ENCODE measurements at places on chromosomes 6 and 20. TPM values are rescaled to one million over a fixed set of nuclear protein-coding genes. Genes with fewer than 3 reads are reported as not detected.

- DNase-seq, result no peak
Measured at GRCh38 chr20:13392391-13392790, 171.3 kb downstream of the ISM1 start.

The SUN5 gene
- total RNA-seq, result not detected

DNA sequence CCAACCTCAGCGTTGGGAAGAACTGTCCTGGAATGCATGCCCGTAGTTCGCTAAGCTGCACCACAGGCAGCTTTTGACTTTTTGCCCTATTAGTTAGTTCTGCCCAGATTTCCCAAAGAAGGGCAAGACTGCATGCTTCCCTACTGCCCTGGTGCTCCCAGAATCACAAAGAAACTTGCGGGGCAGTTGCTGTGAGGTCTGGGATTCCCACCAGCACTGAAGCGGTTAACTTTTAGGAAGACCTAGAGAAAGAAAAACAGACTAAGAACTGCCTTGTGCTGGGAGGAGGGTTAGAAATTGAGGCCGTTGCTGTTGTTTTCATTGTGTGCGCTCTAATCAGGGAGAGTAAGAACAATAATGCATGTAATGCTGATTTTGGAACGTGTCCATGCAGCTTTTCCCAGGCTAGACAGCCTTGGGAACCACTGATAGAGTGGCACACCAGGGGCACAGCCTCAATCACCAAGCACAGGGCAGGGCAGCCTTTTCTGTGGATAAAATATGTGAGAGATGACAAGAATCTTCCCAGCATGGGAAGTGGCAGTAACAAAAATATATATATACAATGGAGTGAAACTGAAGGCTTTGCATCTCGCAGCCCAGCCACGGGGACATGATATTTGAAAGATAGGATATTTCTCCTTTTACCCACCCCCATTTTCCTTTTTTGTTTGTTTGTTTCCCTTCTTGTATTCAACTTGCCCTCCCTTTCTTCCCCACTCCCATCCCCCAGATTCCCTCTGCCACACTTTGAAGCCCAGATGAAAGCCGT lies 137.7 kb upstream of the HEY2 start:
- no peak for DNase-seq

DNA sequence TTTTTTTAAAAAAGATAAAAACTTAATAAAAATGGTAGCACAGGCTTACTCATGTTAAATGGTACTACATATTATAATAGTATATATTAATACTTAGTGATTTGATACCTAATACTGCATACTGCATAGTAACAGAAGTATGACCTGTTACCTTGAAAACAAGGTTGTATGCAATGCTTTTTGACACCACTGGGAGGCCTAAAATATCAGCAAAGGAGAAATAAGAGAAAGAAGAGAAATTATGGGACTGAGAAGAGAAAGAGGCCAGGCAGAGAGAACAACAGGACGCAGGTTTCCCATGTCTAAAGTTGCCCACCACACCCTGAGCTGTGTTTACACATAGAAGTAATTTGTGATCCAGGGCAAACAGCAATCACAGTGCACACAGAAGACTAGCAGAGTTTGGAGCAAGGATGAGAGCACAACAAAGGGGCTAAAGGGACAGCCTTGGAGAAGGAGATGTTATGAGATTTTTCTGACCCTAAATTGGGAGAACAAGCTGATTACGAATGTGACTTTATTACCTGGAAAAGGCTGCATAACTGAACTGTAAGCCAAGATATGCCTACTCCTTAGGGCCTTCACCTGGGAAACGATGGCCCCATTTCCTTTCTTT lies 73.2 kb downstream of the ROS1 start:
- DNase-seq, result peak; percentile 1

DNA sequence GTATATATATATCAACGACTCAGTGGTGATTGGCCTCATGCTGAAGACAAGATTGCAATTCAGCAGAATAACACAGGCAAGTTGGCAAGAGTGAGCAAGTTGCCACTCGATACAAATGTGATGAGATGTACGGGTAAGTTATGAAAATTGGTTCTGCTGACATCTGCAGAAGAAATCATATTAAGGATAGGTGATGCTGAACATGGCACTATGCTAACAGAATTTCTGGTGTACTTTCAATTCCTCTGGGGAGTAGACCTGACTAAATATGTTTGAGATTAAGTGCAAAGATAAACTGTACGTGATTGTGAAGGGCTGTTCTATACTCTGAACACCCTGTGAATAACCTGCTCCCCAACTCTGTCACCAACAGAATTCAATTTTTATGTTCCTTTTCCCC lies 758.2 kb downstream of the TBC1D32 start:
- no peak for DNase-seq

DNA sequence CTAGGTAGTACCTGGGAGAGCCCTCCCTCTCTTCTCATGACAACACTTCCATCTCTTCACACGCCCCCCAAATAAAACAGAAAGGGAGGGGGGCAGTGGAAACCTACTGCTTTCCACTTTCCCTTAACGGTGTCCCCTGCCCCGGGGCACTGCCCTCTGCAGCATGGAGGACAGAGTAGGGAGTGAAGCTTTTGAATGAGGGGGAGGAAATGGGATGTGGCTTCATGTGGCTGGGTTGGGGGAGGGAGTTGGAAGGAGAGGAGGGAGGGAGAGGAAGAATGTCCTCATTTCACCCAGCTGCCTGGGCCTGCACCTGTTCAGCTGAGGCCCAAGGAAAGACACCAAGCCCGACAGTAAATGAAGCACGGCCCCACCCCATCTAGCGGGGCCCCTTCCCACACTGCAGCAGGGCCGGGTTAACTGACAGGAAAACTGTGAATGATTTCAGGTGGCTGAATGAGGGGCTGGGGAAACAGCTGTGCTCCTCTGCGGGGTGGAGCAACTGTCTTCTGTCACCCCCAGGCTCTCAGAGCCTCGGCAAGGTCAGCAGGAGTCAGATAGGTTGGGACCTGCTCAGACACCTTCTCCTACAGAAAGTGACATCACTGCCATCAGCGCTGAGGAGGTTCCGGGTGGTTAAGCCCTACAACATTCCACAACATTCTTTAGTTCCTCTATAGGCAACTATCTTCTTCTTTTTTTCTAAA lies 40.0 kb upstream of the TAF8 start:
- peak; percentile 96 for DNase-seq

DNA sequence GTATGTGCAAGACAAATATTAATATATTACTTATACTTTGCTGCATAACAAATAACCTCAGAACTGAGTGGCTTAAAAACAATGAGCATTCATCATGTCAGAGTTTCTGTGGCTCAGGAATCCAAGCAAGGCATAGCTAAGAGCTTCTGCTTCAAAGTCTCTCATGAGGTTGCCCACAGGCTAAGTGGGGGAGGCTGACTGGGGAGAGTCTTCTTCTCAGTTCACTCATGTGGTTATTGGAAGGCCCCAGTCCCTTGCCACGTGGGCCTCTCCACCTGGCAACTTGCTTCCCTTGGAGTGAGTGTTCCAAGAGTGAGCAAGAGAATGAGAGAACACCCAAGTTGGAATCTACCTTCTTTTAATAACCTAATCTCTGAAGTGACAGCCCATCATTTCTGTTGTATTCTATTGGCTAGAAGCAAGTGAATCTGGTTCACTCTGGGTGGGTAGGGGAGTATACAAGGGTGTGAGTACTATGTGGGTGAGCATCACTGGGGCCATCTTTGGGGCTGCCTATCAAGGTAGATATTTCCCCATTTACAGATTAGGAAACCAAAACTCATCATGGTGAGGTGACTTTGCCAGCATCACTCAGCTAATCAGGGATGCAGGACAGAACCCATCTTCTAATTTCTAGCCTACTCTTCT lies 36.0 kb downstream of the DNAH8 start:
- no peak for DNase-seq

DNA sequence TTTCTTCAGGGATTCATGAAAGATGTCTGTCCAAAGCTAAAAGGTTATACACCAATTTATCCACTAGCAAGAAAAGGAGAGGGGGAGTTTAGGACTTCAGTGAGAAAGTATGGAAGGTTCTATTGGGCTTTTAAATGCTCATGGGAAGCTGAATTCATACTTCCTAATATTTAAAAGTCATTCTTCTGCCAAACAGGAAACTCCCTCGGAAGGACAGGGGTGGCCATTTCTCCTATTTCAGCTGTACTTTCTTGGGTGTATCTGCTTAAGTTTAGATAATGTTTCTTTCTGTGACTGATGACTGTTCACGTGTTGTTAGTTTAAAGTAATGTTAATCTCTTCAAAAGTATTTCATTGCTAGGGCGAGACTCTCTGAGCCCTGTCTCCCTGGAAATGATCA lies 80.5 kb upstream of the IFNGR1 start:
- no peak for DNase-seq

DNA sequence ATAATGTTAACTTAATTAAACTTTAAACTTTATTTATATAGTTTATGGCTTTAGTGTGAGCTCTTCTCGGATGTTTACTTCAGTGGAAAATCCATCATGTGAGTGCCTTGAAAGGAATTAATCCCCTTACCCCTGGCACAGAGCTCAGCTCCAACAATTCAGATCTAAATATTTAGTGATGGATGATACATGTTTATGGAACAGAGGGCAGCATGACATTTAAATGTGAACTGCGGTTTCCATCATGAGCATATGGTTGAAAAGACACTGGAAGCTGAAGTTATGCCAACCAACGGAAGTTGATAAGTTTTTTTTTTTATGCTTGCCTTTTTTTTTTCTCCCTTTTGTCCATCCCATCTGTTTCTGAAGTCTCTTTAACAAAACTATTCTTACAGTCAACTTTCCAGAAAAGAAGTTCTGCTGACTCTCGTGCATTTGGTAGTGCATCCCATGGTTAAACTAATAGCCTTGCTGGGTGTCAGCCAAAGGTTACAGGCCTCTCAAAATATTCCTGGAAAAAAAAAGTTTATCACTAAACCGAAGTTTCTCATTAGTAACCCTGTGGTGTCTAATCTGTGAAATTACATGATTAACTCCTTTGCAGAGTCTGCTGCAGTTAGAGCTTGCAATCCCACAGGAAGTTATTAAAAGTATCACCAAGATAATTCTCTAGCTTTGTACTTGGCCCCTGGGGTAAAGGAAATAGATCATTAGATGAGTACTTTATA lies 243.9 kb upstream of the TCF21 start:
- DNase-seq, result no peak

- no peak for DNase-seq
Measured at GRCh38 chr20:64242797-64243475, 12.6 kb upstream of the PCMTD2 start.

- DNase-seq, result no peak
Measured at GRCh38 chr20:25050501-25051350, 7.2 kb downstream of the ACSS1 start.

GRCh38 chr6:36963451-36964290 lies 9.1 kb downstream of the PI16 start:
- peak; percentile 78 for DNase-seq

- DNase-seq, result no peak
Measured at GRCh38 chr6:31908791-31909190, 6.9 kb upstream of the ZBTB12 start.

The OGFRL1 gene
- total RNA-seq, result 32.9 TPM

DNA sequence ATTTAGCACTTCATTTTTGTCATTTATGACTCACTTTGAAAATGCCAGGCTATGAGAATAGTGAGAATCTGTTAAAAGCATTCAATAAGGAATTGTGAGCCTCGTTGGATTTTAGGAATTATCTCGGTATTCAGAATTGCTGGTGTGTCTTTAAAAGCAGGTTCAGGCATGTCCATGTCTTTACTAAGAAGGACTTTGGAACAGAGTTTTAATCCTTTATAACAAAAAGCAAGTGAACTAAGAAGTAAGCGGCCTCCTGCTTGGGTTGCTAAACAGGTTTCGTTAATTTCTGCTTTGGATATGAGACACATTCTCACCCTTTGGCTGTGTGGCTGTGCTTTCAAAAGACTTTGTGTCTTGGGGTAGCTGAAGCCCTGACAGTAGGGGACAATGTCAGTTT lies 74.9 kb downstream of the IGF2R start:
- DNase-seq, result no peak

DNA sequence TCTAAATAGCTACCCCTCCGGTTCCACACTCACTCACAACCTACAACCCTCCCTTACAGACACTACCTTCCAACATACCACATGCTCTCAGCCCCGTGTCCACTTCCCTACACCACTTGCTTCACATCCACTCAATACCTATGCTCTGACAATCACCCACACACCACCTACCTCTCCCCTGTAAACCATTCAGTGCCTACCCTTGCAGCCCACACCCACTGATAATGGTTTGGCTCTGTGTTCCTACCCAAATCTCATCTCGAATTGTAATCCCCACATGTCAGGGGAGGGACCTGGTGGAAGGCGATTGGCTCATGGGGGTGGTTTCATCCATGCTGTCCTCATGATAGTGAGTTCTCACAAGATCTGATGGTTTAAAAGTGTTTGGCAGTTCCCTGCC lies 9.8 kb upstream of the ZNF343 start:
- no peak for DNase-seq

The TFEB gene
- total RNA-seq, result 48.6 TPM

DNA sequence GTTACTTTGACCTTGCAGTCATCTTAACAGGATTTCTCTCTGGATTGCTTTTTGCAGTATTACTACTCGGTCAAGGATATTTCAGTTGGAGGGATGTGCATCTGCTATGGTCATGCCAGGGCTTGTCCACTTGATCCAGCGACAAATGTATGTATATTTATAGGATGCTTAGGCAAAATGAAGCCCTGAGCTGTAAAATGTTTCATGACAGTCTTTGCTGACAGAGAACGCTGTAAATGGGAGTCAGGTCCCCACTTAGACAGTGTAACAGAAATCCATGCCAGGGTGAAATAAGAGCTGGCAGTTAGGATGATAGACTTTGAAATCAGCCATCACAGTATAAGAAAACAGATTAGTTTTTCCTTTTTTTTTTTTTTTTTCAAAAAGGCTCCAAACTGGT lies 264.0 kb downstream of the LAMA2 start:
- no peak for DNase-seq

The KCNQ2 gene
- total RNA-seq, result not detected

DNA sequence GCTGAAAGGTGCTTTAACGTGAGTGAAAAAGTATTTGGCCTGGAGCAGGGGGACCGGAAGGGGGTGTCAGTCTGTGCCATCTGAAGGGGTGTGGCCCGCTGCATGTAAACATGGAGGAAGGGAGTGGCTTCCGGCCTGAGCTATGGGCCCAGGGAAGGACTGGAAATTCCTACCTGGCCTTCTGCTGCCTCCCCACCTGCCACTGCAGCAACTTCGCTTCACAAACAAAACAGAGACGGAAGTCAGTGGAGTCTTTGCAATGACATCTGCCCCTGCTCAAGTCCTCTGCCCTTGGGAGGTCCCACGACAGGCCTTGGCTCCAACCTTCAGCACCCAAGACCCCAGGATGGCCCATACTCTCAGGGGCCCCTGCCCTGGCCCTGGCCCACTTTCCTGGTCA lies 28.1 kb upstream of the FOXP4 start:
- no peak for DNase-seq

Measured in OCI-LY7 (cell line).